CD4-positive, alpha-beta T cell (primary cell): ENCODE measurements at places on chromosomes 5 and 9.

DNA sequence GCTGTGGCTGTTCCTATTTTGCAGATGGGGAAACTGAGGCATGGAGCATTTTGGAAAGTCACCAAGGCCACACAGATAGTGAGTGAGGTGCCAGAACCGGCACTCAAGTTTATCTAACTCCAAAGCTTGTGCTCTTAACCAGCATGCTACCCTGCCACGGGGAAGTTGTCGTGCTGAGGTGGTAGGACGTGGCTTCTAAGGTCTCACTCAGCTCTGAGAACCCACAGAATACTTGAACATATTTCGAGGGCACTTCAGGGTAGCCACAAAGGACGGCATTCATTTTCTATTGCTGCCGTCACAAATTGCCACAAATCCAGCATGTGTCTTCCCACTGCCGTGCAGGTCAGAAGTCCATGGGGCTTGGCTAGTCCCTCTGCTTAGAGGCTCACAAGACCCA lies 116.7 kb downstream of the OLFM1 start:
- H3K4me3 ChIP-seq, result no peak overlapping the region
- no peak overlapping the region for H3K27ac ChIP-seq
- H3K27me3 ChIP-seq, result peaks cover 2% of the 10 kb centered on the region
- DNase-seq, result no peak
- H3K36me3 ChIP-seq, result no peaks in the 10 kb centered on the region

DNA sequence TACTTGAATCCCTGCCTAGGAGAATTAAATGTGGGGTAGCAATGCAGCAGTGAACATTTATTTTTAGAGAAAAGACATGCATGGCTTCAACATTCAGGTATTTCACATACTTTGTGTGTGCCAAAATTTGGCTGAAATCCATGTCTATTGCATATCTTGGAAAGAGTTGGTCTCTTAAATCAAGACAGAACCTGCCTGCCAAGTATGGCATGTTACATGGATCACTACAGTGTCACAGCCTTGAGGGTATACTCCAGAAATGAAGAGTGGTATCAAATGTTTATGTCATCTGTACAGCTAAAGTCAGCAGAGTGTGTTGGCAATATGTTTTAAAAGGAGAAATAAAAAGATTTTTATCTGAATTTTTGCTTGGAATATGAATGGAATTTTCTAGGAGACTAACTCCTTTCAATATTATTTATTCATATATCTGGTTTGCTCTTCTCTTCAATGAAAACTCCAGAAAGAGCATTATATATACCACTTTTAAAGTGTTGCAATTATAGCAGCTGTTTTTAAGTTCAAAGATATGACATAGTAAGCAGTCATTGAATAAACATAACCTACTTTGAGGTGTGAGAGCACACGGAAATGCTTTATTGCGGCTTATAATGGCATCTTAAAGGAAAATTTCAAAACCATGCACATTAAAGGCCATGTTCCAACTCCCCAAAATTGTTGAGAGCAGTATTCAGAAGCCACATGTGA lies 95.4 kb upstream of the MINAR2 start:
- no peak for DNase-seq
- no peaks in the 10 kb centered on the region for H3K27me3 ChIP-seq
- H3K27ac ChIP-seq, result no peak overlapping the region
- no peaks in the 10 kb centered on the region for H3K4me1 ChIP-seq
- H3K4me3 ChIP-seq, result no peak overlapping the region
- no peaks in the 10 kb centered on the region for H3K36me3 ChIP-seq

GRCh38 chr5:151682240-151682639 lies 4.5 kb downstream of the SPARC start:
- no peak overlapping the region for H3K4me3 ChIP-seq
- H3K4me1 ChIP-seq, result peaks cover 4% of the 10 kb centered on the region
- H3K27me3 ChIP-seq, result peaks cover 18% of the 10 kb centered on the region
- no peak overlapping the region for H3K27ac ChIP-seq

DNA sequence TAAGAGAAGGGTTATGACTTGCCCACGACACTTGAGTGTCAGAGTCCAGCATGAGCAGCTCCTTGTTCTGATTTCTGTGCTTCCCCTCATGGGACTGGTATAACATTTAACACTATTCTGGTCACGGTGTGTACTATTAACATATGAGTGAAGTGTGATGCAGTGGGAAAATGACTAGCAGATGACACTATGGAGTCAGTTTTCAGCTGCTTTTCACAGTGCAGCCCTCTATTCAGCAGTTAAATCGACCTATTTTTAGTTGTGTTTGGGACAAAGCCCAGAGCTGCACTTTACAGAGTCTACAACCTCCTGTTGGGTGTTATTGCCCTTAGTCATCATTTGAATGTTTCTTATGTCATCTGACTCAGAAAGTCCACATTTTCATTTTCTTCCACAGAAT lies 59.1 kb downstream of the CHSY3 start:
- no peaks in the 10 kb centered on the region for H3K4me1 ChIP-seq
- no peak overlapping the region for H3K27ac ChIP-seq
- no peak for DNase-seq
- no peaks in the 10 kb centered on the region for H3K36me3 ChIP-seq

- H3K4me3 ChIP-seq, result no peak overlapping the region
- DNase-seq, result no peak
- no peaks in the 10 kb centered on the region for H3K4me1 ChIP-seq
- H3K27me3 ChIP-seq, result no peaks in the 10 kb centered on the region
Measured at GRCh38 chr9:138102246-138103051, 224.9 kb downstream of the CACNA1B start.

DNA sequence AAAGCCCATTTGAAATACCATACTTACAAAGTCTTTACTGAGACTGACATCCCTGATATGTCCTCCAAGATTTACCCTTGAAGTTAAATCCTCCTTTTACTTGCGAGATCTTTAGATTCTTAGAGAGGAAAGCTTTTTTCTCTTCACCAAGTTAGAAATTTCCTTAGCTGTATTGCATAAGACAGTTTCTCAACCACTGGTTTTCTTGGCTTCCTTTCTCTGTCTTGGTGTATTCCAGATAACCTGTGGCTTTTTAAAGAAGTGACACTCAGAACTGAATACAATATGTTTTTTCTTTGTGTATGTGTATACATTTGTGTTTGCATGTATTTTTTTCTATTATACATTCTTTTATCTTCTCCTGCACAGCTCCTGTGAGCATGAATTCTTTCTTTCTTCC lies 65.0 kb downstream of the SNCAIP start:
- no peak for DNase-seq
- no peaks in the 10 kb centered on the region for H3K4me1 ChIP-seq
- H3K27me3 ChIP-seq, result no peaks in the 10 kb centered on the region
- H3K36me3 ChIP-seq, result no peaks in the 10 kb centered on the region
- no peak overlapping the region for H3K27ac ChIP-seq

DNA sequence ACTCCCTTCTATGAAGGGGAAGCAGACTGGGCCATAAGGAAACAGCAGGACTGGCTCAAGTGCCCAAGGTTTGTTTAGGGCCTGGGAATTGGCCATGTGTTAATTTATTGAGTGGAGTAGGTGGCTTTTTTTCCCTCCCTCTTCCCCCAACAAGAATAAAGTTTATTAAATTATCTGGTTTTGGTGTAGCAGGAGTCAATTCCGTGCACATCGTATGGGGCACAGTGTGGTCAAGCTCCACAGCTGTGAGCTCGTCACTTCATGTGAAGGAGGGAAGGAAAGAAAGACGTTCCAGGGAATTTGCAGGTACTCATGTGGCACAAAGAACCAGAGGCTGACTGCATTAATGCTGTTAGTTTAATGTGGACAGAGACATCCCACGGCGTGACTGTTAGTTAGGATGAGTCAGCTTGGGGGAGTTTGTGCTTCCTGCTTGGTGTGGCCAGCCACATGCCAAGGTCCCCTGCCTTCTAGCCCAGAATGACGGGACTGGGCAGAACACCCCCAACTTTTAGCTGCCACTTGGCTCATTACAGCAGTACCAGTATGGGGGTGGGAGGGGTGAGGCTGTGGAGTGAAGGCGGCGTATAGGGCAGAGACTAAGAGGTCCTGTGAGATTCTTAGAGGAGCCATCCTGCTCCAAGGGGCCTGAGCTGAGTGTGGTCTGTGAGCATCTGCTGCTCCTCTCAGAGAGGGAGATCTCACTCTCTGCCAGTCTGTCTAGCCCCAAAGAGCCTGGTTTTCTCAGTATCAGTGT lies 33.2 kb downstream of the CSF1R start:
- no peak for DNase-seq
- H3K4me1 ChIP-seq, result no peaks in the 10 kb centered on the region
- no peak overlapping the region for H3K27ac ChIP-seq
- no peaks in the 10 kb centered on the region for H3K27me3 ChIP-seq

GRCh38 chr9:87497604-87498045 lies at the start of gene DAPK1:
Gene DAPK1, plus strand, starts transcription at chr9:87497867. Its CDS starts 1,211 bp downstream, at chr9:87499078.
- no peaks in the 10 kb centered on the region for H3K36me3 ChIP-seq
- H3K27ac ChIP-seq, result no peak within 1 kb of the TSS
- H3K27me3 ChIP-seq, result peaks cover 20% of the 10 kb centered on the region
- peak within 1 kb of the TSS; percentile 31 for H3K4me3 ChIP-seq
- peaks cover 3% of the 10 kb centered on the region for H3K4me1 ChIP-seq

DNA sequence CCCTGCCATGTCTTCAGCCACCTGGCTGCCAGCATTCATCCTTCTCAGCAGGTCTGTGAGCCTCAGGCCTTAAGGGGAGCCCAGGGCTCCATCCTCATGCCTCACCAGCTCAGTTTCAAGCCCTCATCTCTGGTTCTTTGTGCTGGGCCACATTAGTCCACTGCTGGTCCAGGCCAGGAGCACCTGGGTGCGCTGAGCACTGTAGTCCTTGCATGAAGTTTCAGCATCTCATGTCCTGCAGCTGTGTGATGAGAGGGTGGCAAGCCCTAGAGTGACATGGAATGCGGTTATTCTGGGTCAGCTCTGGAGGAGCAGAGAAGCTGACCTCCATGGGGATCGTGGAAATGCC lies 42.7 kb downstream of the COL5A1 start:
- no peaks in the 10 kb centered on the region for H3K36me3 ChIP-seq
- H3K27ac ChIP-seq, result no peak overlapping the region
- no peak overlapping the region for H3K4me3 ChIP-seq
- DNase-seq, result no peak
- no peaks in the 10 kb centered on the region for H3K4me1 ChIP-seq

DNA sequence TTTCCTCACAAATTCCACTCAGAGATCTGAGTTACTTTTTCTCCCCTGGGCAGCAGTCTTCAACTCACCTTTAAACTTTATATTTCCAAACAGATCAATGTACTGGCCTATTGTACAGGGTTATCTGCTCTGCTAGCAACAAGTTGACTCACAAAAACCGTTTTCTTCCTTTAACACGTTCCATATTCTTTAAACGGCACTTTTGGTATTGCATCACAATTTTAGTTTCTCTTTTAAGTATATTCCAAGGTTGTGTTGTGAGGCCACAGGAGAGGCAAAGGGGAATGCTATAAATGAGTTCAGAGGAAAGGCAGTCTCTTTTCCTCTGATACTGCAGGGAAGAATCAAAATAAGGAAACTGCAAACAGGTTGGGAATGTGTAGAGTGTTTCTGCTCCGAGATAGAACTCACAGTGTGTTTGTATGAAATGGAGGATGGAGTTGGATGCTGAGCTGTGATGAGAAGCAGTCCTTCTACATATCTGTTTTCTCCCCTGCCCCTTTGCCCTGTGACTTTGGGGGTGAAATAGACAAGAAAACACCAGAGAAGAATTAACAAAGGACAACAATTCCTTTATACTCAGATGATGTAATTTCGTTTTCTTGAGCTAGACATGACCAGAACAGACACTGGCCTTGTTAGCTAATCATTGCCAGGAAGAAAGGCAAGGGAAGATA lies 9.9 kb upstream of the ALDOB start:
- peaks cover 6% of the 10 kb centered on the region for H3K4me1 ChIP-seq
- no peak overlapping the region for H3K27ac ChIP-seq
- peaks cover 24% of the 10 kb centered on the region for H3K27me3 ChIP-seq
- DNase-seq, result no peak
- no peaks in the 10 kb centered on the region for H3K36me3 ChIP-seq

DNA sequence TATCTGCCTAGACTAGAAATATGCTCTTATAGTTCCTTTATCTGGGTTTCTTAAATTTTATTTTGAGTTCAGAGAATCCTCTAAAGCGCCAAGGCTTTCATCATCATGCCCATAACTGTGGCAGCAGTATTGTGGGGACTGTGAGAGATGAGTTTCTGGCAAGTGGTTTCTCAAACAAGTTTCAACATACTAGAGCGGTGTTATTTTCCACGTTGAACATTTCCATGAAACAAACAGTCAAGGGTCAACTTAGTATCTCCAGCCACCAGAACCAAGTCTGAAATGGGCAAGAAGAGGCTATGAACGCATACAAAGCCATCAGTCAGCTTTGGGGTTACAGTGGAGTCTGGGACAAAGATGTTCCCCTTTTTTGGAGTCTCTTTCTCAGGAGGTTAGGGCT lies 40.3 kb downstream of the SERINC5 start:
- H3K4me3 ChIP-seq, result no peak overlapping the region

- DNase-seq, result no peak
- H3K4me1 ChIP-seq, result no peaks in the 10 kb centered on the region
- H3K4me3 ChIP-seq, result no peak overlapping the region
- H3K27ac ChIP-seq, result no peak overlapping the region
- no peaks in the 10 kb centered on the region for H3K36me3 ChIP-seq
Measured at GRCh38 chr9:91445135-91445534, 21.5 kb upstream of the NFIL3 start.
